ENCODE measurements at places on chromosomes 5 and 9. TPM values are rescaled to one million over a fixed set of nuclear protein-coding genes. Genes with fewer than 3 reads are reported as not detected.

Gene FABP6
- 0.94 TPM for total RNA-seq

Gene FOCAD
- total RNA-seq, result 45.4 TPM

Gene SLC6A7
- total RNA-seq, result 0.12 TPM

Gene GPR151
- total RNA-seq, result not detected

Gene DNAH5
- total RNA-seq, result 5.1 TPM

Gene ADGRV1
- total RNA-seq, result 12.6 TPM

Gene RNF208
- total RNA-seq, result 4.1 TPM

Gene SAPCD2
- 1.7 TPM for total RNA-seq

Gene VCAN
- total RNA-seq, result 15.7 TPM

Gene KLF9
- total RNA-seq, result 39.8 TPM

Gene CKMT2
- total RNA-seq, result 27.6 TPM

Gene NSUN2
- 66.7 TPM for total RNA-seq

Gene GRIN1
- 3.8 TPM for total RNA-seq
